NCI-H345 (cell line): ENCODE measurements at places on chromosomes 5 and 9.

GRCh38 chr9:37419204-37419603 is 3.3 kb upstream of the GRHPR start:
- DNase-seq, result no peak

- no peak for DNase-seq
Measured at GRCh38 chr5:142405814-142406395, 81.1 kb upstream of the SPRY4 start.

DNA sequence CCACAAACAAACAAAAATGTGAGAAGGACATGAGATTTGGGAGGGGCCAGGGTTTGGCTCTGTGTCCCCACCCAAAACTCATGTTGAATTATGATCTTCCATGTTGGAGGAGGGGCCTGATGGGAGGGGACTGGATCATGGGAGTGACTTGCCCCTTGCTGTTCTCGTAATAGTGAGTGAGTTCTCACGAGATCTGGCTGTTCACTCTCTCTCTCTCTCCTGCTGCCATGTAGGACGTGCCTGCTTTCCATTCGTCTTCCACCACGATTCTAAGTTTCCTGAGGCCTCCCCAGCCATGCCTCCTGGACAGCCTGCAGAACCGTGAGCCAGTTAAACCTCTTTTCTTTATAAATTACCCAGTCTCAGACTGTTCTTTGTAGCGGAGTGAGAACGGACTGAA is 118.7 kb downstream of the RXRA start:
- DNase-seq, result no peak

- no peak for DNase-seq
Measured at GRCh38 chr5:153610811-153611210, 120.3 kb downstream of the GRIA1 start.

DNA sequence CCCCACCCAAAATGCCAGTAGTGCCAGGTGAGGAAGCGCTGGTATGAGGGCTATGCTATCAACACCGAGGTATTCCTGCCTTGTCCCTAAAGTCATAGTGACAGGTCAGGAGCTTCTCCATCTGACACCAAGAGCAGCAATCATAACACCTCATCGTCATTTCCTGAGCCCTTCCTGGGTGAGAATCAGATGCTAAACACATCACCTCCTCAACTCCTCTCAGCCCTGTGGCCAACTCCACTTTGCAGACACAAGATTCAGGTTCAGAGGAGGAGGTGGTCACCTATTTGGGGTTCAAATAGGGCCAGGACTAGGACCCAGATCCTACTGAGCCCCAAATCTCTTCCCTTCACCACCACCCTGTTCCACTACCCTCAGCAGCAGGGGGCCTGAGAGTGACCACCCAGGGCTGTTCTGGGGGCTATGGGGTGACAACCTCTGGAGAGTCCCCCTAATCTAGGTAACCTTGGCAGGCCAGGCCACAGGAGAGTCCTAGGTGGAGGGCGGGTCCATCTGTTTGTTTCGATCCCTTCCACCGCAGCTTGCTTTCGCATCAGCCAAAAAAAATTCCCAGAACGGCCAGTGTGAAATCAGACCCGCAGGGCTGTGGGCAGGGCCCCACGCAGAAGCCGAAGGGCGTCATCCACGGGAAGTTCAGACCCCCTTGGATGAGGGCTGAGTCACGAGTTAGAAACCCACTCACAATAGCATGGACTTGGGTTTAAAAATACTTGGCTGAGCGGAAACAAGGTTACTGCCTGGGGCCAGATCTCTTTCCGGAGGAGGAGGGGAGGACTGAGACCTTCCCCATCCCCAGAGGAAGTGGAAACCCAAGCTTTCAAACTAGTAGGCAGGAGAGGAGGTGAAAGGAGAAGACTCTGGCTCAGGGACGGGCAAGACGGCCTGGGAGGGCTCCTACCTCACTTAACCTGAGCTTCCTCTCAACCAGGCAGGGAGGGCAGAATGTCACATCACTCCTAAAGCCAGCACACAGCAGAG is 8.7 kb downstream of the STK10 start:
- DNase-seq, result no peak

GRCh38 chr5:83844449-83845068 is 123.9 kb upstream of the HAPLN1 start:
- no peak for DNase-seq

DNA sequence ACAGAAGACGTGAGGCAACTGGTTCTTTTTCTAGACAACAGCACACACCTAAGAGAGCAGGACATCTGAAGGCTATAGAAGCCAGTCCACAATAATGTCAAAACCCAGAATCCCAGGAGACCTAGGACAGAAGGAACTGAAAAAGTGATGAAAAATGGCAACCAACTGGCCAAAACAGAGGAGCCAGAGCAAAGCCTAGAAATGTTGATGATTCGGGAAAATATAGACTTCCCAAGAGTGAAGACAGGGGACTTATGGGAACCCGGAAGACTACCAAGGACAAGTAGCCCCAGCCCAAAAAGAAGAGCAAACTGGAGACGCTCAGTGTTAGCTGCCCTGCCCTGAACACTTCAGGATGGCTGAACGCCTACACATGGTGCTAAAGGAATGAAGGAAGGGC is 43.4 kb upstream of the ZNF366 start:
- DNase-seq, result no peak

DNA sequence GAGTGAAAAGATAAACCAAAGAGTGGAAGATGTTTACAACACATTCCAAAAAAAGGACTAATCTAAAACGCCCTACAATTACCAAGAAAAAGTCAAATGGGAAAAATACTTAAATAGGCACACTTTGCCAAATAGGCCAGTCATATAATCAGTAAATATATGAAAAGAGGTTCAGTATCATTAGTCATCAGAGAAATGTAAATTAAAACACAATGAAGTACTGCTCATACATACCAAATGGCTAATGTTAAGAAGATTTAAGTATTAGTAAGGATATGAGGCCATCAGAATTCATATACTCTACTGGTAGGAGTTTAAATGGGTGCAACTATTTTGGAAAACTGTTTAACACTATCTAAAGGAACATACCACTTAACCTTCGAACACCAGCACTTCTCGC is 47.6 kb downstream of the ZDHHC21 start:
- DNase-seq, result no peak

DNA sequence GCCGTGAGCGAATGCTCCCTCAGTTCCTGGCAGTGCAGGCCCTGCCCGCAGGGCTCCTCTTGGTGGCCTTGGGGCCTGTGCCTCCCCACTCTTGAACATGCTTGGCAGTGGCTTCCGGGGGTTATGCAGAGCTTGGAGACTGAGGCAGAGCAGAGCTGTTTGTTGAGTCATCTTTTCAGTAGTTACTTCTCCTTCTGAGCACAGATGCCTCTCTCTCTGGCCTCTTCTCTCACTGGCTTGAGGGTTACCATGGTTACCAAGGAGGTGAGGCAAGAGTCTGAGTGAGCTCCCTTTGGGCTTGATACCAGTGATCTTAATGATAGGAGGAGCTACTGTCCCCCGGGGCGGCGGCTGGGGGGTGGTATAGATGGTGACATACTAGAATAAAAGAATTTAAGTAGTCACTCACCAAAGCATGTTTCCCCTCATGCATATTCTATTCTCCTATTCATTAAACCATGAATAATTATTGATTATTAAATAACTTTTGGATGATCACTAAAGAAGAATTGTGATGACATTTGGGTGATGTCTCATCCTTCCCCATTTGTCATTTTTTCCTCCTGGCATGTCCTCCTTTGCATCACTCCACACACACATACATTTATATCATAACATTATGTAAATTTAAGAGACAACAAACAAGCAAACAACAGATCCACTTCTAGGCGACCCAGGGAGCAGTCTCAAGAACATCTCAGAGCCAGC is 111.1 kb downstream of the ARHGAP26 start:
- no peak for DNase-seq

DNA sequence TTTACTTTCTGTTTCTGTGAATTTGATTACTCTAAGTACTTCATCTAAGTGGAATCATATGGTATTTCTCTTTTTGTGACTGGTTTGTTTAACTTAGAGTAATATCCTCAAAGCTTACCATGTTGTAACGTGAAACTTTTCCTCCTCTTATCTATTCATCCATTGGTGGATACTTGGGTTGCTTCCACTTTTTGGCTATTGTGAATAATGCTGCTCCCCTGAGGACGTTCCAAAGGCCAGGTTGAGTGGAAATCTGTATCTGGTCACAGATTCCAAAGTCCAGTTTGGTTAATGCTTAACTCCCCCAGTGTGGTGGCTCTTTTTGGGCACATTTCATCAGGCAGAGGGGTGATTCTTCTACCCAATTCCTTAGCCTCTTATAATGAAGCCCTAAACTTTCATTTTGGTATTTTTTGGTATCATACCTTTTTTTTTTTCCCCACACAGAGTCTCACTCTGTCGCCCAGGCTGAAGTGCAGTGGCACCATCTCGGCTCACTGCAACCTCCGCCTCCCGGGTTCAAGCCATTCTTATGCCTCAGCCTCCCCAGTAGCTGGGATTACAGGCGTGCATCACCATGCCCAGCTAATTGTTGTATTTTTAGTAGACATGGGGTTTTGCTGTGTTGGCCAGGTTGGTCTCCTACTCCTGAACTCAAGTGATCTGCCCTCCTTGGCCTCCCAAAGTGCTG is 65.4 kb downstream of the CMYA5 start:
- DNase-seq, result no peak

GRCh38 chr9:104992659-104993058 is 64.7 kb upstream of the ABCA1 start:
- DNase-seq, result peak; percentile 79
